Activated CD8-positive, alpha-beta memory T cell treated with anti-CD3 and anti-CD28 coated beads, Interleukin-2, amount 10 ng/mL, durations not matched to agents 7 days and 5 days (primary cell): ENCODE measurements at places on chromosomes 5 and 9. TPM values are rescaled to one million over a fixed set of nuclear protein-coding genes. Genes with fewer than 3 reads are reported as not detected.

- H3K36me3 ChIP-seq = no peaks in the 10 kb centered on the region
- H3K27ac ChIP-seq = no peak overlapping the region
- H3K4me1 ChIP-seq = no peaks in the 10 kb centered on the region
Measured at GRCh38 chr9:87290241-87291052, 207.2 kb upstream of the DAPK1 start.

GRCh38 chr9:93011114-93011513 lies 47.4 kb upstream of the SUSD3 start:
- peaks cover 2% of the 10 kb centered on the region for H3K4me1 ChIP-seq
- peaks cover 47% of the 10 kb centered on the region for H3K36me3 ChIP-seq

- H3K4me1 ChIP-seq = peaks cover 16% of the 10 kb centered on the region
- H3K36me3 ChIP-seq = peaks cover 1% of the 10 kb centered on the region
- peaks cover 35% of the 10 kb centered on the region for H3K27me3 ChIP-seq
- H3K27ac ChIP-seq = no peak overlapping the region
Measured at GRCh38 chr5:66949066-66949465, 247.5 kb downstream of the CD180 start.

GRCh38 chr5:168327019-168327421 lies 35.6 kb downstream of the WWC1 start:
- H3K36me3 ChIP-seq = no peaks in the 10 kb centered on the region
- H3K4me3 ChIP-seq = no peak overlapping the region
- no peaks in the 10 kb centered on the region for H3K4me1 ChIP-seq
- DNase-seq = no peak

- no peaks in the 10 kb centered on the region for H3K36me3 ChIP-seq
- no peaks in the 10 kb centered on the region for H3K27me3 ChIP-seq
- no peak overlapping the region for H3K4me3 ChIP-seq
Measured at GRCh38 chr9:137511758-137512463, 38.3 kb downstream of the PNPLA7 start.

- H3K4me1 ChIP-seq = peaks cover 57% of the 10 kb centered on the region
- H3K27ac ChIP-seq = no peak overlapping the region
- peaks cover 74% of the 10 kb centered on the region for H3K36me3 ChIP-seq
- no peak overlapping the region for H3K4me3 ChIP-seq
Measured at GRCh38 chr9:121349009-121349408, 21.0 kb downstream of the STOM start.

DNA sequence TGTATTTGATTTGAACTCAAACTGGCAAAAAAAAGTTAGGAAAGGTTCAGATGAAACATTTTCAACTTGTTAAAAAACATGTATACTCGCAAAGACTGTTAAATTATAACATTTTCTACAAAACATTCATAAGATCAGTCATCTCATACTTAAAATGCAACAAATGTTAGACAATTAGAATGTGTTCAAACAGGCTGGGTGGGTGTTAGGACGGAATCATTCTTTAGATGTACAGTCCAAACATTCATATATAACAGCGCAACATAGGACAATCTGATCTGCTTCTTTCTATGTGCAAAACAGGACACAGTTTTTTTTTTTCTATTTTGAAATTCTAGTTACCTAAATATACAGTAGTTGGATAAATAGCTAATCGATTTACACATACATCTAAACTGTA lies 22.2 kb downstream of the IL4 start:
- peaks cover 20% of the 10 kb centered on the region for H3K4me1 ChIP-seq
- H3K4me3 ChIP-seq = no peak overlapping the region
- DNase-seq = no peak
- H3K36me3 ChIP-seq = peaks cover 51% of the 10 kb centered on the region

DNA sequence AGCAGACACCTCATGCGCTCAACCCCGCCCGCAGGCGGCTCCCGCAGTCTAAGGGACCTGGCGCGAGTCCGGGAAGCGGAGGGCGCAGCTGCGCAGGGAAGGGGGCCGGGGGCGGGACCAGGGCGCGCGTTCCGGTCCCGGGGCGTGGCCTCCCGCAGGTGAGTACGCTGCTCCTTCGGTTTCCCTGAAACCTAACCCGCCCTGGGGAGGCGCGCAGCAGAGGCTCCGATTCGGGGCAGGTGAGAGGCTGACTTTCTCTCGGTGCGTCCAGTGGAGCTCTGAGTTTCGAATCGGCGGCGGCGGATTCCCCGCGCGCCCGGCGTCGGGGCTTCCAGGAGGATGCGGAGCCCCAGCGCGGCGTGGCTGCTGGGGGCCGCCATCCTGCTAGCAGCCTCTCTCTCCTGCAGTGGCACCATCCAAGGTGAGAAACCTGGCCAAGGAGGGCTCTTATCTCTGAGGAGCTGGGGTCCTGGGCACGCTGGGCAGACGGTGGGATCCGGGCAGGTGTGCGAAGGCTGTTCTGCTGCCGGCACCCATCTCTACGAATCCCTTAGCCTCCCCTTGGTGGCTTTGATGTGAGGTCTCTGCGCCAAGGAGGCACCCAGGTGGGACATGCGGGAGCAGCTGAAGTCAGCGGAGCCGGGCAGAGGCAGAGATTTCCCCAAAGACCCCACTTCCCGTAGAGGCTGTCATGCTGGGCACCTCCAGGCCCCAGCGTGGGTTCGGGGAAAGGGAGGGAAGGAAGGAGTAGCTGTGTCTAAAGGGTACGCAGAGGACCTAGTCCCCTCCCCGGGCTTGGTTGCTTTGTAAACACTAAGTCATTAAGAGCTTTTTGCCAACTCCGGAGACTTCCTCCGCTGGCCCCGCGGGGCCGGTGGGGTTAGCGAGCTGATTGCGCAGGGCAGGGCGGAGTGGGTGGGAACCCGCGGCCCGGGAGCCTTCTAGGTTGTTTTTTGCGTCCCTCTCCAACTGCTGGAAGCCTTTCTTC lies at the start of gene F2RL1:
F2RL1 (plus strand) TSS at position 187 of the 988 bp plus-strand sequence; CDS start at position 340, 153 bp downstream.
- peaks cover 48% of the 10 kb centered on the region for H3K27me3 ChIP-seq
- H3K36me3 ChIP-seq = no peaks in the 10 kb centered on the region
- H3K27ac ChIP-seq = no peak within 1 kb of the TSS
- peaks cover 12% of the 10 kb centered on the region for H3K4me1 ChIP-seq
- peak; percentile 49 for DNase-seq

- H3K27me3 ChIP-seq = no peaks in the 10 kb centered on the region
- no peaks in the 10 kb centered on the region for H3K4me1 ChIP-seq
- no peaks in the 10 kb centered on the region for H3K36me3 ChIP-seq
- DNase-seq = no peak
Measured at GRCh38 chr9:133805876-133806622, 67.9 kb upstream of the SARDH start.

- H3K4me1 ChIP-seq = peaks cover 6% of the 10 kb centered on the region
- peak; percentile 52 for DNase-seq
- H3K36me3 ChIP-seq = no peaks in the 10 kb centered on the region
- peaks cover 27% of the 10 kb centered on the region for H3K27me3 ChIP-seq
- H3K4me3 ChIP-seq = no peak overlapping the region
Measured at GRCh38 chr5:112329419-112330090, 89.5 kb downstream of the EPB41L4A start.

- H3K4me1 ChIP-seq = no peaks in the 10 kb centered on the region
- no peak for DNase-seq
- H3K27ac ChIP-seq = no peak overlapping the region
- H3K27me3 ChIP-seq = no peaks in the 10 kb centered on the region
- no peak overlapping the region for H3K4me3 ChIP-seq
Measured at GRCh38 chr9:28289746-28290145, 716.5 kb upstream of the C9orf72 start.

- DNase-seq = no peak
- no peak overlapping the region for H3K27ac ChIP-seq
- peaks cover 3% of the 10 kb centered on the region for H3K4me1 ChIP-seq
- no peak overlapping the region for H3K4me3 ChIP-seq
Measured at GRCh38 chr5:55437859-55438206, 96.9 kb downstream of the PLPP1 start.

DNA sequence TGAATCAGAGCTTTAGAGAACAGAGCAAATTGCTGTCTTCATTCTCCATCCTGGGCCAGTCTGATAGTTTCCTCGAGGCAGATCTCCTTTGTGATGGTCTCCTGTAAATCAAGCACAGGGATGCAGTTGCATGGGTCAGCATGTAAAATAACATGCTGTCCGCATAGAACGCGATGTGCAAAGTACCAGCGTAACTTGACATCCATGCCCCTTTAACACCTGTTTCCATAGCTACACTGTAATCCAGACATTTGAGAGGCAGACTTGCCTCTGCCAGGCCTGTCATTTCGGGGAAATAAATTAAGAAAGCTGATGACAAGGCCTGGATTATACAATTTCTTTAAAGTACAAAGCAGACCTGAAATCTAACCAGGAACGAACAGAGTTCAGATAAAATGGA lies 413.5 kb downstream of the TLE4 start:
- no peaks in the 10 kb centered on the region for H3K4me1 ChIP-seq
- no peak overlapping the region for H3K27ac ChIP-seq
- peaks cover 3% of the 10 kb centered on the region for H3K27me3 ChIP-seq
- H3K4me3 ChIP-seq = no peak overlapping the region
- no peak for DNase-seq

The PCSK1 gene
- not detected for total RNA-seq

The PCDHA4 gene
- not detected for total RNA-seq

The SLC46A2 gene
- total RNA-seq = not detected
